ENCODE measurements at places on chromosomes 2 and 18. TPM values are rescaled to one million over a fixed set of nuclear protein-coding genes. Genes with fewer than 3 reads are reported as not detected.

Gene TRIM43
- total RNA-seq = 0.29 TPM

Gene CCDC150
- 9.7 TPM for total RNA-seq

Gene CPO
- total RNA-seq = not detected

Gene DUSP19
- total RNA-seq = 1.5 TPM

Gene HNRNPA3
- 34.8 TPM for total RNA-seq

Gene FEV
- total RNA-seq = not detected

Gene PID1
- total RNA-seq = 0.45 TPM

Gene DBI
- 90.7 TPM for total RNA-seq

Gene KIAA1328
- 6.3 TPM for total RNA-seq

Gene BCL11A
- total RNA-seq = 0.79 TPM

Gene LYPD1
- total RNA-seq = 29.0 TPM

Gene TRABD2A
- total RNA-seq = 4.0 TPM

Gene SPHKAP
- not detected for total RNA-seq

Gene CRYGC
- not detected for total RNA-seq

Gene SCN7A
- not detected for total RNA-seq

Gene TANK
- total RNA-seq = 25.9 TPM

Gene ACMSD
- total RNA-seq = not detected

Gene GPAT2
- not detected for total RNA-seq

Gene THUMPD2
- 7.0 TPM for total RNA-seq

Gene HRH4
- not detected for total RNA-seq

Gene CYB5A
- total RNA-seq = 24.2 TPM

Gene PIEZO2
- 3.7 TPM for total RNA-seq

Gene ADD2
- 20.1 TPM for total RNA-seq

Gene TRIM43B
- 0.29 TPM for total RNA-seq

Data from A375 (cell line).